Cortex of kidney (tissue), 1 donor: ENCODE measurements at places on chromosomes 3 and 15.

- no peak for DNase-seq
Observed at GRCh38 chr15:33150971-33151370, 43.5 kb downstream of the FMN1 start.

DNA sequence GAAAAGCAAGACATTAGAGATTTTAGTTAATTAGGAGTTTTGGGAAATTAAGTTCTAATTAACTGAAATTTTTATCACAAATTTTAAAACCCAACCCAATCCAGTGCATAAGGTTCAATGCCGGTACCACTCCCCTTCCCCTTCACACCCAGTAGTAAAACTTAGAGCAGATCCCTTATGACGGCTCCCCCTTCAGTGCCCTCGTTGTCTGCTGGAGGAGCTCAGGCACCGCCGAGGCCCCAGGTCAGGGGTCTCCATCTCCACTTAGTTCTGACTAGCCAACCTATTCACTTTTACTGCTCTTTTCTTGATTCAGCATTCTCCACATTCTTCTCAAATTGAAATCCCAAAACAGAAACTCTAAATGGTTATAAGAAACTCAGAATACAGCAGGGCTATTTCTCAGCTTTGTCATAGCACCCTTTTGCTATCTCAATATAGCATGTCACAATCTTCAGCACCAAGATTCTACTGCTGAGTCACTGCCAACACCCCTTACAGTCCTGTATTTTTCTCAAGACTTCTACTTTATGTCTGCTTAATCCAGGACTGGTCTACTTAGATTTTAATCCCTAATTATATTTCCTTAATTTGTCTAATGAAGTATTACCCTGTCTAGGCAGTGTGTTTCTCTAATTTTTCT lies 39.8 kb downstream of the TUBGCP4 start:
- DNase-seq: no peak

DNA sequence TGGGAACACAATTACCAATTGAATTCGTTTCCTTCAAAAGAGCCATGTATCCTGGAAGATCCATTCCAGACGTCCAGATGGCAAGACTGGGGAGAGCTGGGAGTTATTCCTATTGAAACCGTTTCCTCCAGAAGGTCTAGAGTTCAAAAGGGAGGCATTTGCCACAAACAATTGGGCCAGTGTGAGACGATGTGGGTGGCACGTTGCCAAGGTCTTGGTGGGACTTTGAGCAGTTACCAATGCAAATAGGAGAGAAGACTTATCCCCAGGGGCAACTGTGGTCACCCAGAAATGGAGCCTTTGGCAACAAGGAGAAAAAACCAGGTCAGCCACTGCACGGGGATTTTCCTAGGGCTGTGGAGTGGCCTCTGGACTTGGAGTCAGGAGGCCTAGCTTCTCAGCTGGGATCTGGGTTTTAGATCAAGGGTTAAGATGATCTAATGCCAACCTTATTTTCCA lies 29.6 kb upstream of the TLE3 start:
- no peak for DNase-seq

- DNase-seq: no peak
Observed at GRCh38 chr15:89917442-89918101, 4.8 kb upstream of the ARPIN start.

DNA sequence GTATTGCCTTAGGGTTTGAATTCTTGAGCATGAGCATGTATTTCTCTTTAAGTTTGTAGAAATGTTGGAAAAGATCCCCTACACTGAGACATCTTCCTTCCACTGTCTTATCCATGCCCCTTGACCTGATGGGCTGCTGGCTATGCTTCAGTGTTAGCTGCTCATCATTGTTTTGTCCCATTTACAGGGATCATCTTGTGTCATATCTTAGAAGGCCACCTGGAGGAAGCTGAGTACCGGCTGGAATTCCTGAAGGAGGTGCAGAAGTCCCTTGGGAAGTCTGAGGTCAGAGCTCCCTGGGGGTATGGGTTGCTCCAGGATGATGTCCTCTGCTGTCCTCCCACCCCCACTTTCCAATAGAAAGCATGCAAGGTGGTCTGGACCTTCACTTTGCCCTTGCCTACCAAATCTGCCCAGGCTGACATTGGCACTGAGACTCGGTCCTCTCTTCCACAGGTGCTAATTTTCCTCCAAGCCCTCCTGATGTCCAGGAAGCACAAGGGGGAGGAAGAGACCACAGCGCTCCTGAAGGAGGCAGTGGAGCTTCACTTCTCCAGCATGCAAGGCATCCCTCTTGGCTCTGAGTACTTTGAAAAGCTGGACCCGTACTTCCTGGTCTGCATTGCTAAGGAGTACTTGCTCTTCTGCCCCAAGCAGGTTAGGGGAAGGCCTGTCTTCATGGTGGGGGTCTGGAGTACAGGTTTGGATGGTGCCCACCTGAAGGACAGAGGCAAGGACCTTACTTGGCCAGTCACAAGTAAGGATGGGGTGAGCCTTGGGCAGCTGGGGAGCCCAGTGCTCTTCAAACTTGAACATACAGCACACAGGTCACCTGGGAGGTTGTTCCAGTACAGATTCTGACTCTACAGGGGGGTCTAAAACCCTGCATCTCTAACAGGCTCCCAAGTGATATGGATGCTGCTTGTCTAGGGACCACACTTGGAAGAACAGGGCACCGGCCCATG lies 17.7 kb downstream of the TTC21A start:
- no peak for DNase-seq
